ENCODE measurements at places on chromosomes 3 and 15. TPM values are rescaled to one million over a fixed set of nuclear protein-coding genes. Genes with fewer than 3 reads are reported as not detected.

The UROC1 gene
- total RNA-seq = not detected

The LRRIQ4 gene
- total RNA-seq = not detected

The TMIE gene
- total RNA-seq = 1.0 TPM

The LAMB2 gene
- 410 TPM for total RNA-seq

The HGD gene
- 1.7 TPM for total RNA-seq

The TTC23 gene
- 16.4 TPM for total RNA-seq

The LTK gene
- total RNA-seq = 25.9 TPM

The GOLGA8R gene
- total RNA-seq = 5.1 TPM

The PLSCR1 gene
- 194 TPM for total RNA-seq

The AGTR1 gene
- 10.8 TPM for total RNA-seq

The DPPA2 gene
- total RNA-seq = not detected

The SLC2A2 gene
- total RNA-seq = not detected

The KBTBD8 gene
- total RNA-seq = 5.8 TPM
